ENCODE measurements at places on chromosomes 7 and 10.

DNA sequence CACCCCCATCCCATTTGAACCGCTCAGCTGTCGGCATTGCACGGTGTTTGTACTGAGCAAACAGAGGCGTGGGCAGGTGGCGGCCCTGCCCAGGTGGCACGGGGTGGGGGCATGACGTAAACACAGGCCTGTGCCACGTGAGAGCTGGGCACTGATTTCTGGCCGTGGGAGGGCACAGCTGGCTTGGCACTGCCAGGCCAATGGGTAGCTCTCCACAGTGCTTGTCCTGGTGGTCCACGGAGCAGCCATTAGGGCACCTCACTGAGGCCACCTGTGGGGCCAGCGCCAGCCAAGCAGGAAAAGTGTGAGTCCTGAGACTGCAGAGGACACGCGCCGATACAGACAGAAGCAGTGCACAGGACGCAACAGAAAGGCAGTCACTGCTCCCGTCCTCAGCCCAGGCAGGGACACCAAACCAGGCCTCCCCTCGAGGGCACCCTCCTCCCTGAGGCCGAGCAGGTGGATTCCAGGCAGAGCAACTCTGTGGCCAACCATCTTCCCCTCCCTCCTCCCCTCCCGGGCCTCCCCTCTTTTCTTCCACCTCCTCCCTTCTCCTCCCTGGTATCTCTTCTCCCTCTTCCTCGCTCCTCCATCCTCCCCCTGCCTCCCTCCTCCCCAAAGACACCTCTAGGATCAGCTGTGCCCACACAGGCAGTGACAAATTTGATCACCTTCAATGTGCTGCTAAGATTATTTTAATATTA, 258.7 kb downstream of the ELFN1 start:
- DNase-seq: no peak

DNA sequence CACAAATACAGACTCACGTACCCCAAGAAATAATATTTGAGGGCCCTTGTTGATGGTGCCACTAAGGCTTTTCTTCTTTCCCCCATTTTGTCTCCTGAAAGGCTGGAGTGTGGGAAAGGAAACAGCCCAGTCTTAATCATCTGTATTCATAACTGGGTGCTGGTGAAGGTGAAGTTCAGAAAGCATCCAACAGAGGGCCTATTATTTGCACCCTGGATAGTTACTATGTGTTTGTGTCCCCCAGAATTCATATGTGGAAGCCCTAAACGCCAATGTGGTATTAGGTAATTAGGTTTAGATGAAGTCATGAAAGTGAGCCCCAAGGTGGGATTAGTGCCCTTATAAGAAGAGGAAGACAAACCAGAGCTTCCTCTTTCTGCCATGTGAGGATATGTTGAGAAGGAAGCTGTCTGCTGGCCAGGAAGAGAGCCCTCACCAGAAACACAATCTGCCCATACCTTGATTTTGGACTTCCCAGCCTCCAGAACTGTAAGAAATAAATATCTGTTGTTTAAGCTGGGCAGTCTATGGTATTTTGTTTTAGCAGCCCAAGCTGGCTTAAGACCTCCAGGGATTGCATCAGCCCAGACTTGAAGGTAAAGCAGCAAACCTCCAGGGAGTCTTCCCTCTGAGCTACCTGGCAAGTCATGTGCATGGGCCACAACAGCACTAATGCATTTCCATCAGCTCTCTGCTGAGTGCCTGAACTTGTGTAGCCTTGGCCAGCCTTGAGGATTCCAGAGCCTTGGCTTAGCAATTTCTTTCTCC, 90.0 kb upstream of the ADRB1 start:
- DNase-seq: no peak

DNA sequence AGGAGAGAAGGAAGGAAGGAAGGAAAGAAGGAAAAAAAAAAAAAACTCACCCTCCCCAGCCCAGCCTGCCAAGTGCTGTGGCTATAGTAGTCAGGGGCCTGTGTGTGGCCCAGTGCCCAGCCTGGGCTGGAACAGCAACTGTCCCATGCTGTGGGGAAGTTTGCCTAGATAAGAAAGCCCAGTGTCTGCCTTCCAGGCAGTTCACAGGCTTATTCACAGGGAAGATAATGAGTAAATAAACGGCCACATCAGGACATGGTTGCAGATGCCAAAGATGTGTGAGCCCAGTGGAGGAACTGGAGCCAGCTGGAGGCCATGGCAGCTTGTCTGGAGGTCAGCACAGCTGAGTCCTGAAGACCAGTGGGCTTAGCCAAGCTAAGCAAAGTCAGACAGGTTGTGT, 132.4 kb upstream of the FOXK1 start:
- no peak for DNase-seq

DNA sequence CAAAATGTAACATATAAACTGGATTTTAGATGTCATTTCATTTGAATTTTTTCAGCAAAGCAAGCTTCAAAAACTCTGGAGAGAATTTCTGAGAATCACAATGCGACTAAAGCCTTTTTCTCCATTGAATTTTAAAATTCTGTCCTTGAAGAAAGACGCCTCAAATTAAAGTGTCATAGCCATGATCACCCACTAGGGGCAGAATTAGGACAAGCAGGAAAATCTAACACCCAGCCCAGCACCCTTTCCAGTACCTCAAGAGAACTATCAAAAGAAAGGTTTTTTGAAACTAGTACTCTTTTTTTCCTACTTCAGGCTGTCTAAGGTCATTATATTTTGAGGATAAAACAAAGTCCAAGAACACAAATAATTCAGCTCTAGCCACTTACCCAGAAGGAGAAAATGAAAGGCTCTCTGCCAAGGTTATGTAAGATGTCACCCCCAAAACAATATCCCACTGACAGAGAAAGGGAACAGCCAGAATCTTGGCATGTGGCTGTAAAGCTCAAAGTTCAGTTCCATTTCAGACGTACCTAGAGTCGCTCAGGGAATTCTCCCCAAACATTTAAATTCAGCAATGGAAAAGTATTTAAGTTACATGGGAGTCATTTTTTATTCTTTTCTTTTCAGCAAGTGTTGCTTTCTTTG, 299.4 kb downstream of the SNX13 start:
- DNase-seq: no peak

- peak; percentile 79 for DNase-seq
Measured at GRCh38 chr10:124063750-124064603, 29.4 kb downstream of the CHST15 start.

DNA sequence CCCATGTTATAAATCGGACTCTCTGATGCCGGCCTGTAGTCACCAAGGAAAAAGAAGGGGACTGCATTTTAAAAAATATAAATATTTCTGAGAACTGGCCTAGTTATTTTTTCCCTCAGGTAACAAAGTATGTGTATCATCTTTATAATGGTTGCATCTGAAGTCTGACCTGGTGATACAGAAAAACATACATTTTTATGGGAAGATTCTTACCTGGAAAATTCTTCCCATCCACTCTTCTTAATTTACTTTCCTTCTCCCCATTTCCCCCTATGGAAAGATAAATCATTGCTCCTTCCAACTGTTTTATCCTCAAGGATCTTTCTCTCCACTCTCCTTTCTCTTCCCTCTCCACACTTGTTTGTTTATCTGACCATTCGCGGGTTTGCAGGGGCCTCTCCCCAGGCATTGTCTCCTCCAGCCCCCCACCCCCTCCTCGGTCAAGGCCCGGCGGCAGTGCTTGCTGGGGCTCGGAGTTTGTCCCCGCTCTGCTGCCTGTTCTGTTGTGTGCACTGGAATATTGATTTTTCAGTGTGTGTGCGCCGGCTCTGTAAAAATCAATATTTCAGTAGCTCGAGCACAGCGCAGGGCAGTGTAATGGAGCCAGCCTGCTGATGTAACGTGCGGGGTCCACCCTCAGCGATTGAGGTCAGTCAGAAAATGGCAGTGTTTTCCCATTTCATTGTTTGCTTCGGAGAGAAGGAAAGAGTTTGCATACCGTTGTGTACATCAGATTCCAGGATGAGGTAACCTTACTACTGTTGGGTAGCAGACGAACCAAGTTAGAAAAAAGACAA, 199.5 kb upstream of the NFE2L3 start:
- no peak for DNase-seq

GRCh38 chr10:71245420-71246325, 33.3 kb downstream of the UNC5B start:
- DNase-seq: no peak

GRCh38 chr7:110835218-110835617, 255.7 kb upstream of the LRRN3 start:
- DNase-seq: no peak

DNA sequence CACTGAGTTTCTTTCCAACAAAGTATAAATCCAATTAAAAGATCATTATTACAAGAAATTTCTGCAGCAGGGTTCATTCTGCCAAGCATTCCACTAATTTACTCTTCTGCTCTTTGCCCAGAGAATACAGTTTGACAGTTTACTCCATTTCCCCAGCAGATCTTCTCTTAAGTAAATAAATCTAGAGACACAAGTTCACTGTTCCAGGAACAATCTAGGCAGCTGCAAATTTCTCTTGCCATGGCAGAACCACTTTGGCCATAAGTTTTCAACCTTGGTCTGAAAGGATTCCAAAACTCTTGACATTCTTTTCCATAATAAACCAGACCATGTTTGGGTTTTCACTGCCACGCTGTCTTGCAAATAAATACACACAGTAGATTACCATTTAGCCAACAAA, 11.5 kb downstream of the RGS10 start:
- peak; percentile 38 for DNase-seq

DNA sequence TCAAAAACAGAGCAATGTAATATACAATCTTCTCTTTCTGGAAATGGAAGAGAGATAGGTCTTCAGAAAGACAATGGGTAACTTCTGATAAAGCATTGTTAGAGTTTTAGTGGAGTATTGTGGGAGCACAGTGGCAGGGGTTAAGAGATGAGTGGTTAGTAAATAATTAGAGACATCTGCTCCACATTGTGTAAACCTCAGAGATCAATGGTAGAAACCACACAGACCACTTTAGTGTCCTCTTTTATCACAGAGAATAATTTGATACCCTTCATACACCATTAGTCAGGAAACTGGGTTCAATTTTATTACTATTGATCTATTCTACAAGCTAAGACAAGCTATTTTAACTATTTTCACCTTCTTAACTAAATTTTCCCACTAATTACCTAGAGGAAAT, 35.9 kb upstream of the MAGI2 start:
- DNase-seq: no peak

GRCh38 chr10:69428165-69428564, 11.4 kb upstream of the TACR2 start:
- no peak for DNase-seq

GRCh38 chr10:45553613-45554012, 119.0 kb downstream of the ZFAND4 start:
- DNase-seq: no peak

- no peak for DNase-seq
Measured at GRCh38 chr10:115653473-115653872, 560.3 kb downstream of the ATRNL1 start.

Measured in astrocyte of the cerebellum (primary cell).